ENCODE measurements at places on chromosomes 7 and 10. TPM values are rescaled to one million over a fixed set of nuclear protein-coding genes. Genes with fewer than 3 reads are reported as not detected.

The GIMAP4 gene
- total RNA-seq = 46.2 TPM

The TRPV5 gene
- total RNA-seq = 0.11 TPM

The ETV1 gene
- total RNA-seq = 43.5 TPM

The CALN1 gene
- 30.0 TPM for total RNA-seq

The GGCT gene
- total RNA-seq = 23.4 TPM

The SPDYE9 gene
- 0.10 TPM for total RNA-seq

The ALOX5 gene
- total RNA-seq = 2.1 TPM

The C10orf53 gene
- 0.11 TPM for total RNA-seq

The ZNF117 gene
- total RNA-seq = 24.9 TPM

The GIMAP6 gene
- total RNA-seq = 24.8 TPM

The ITPRID1 gene
- not detected for total RNA-seq

The PAX4 gene
- not detected for total RNA-seq

The LRRC61 gene
- 13.3 TPM for total RNA-seq

The TWIST1 gene
- 19.9 TPM for total RNA-seq

The PDE6C gene
- total RNA-seq = not detected

The TRIM24 gene
- total RNA-seq = 25.4 TPM

The DENND2A gene
- total RNA-seq = 26.3 TPM

The MYOZ1 gene
- 4.2 TPM for total RNA-seq

The OPN1SW gene
- total RNA-seq = not detected
